Naive thymus-derived CD4-positive, alpha-beta T cell (primary cell): ENCODE measurements at places on chromosomes 13 and 19. TPM values are rescaled to one million over a fixed set of nuclear protein-coding genes. Genes with fewer than 3 reads are reported as not detected.

KCNN4 gene
- total RNA-seq, result 17.3 TPM

PODNL1 gene
- total RNA-seq, result not detected

DNA sequence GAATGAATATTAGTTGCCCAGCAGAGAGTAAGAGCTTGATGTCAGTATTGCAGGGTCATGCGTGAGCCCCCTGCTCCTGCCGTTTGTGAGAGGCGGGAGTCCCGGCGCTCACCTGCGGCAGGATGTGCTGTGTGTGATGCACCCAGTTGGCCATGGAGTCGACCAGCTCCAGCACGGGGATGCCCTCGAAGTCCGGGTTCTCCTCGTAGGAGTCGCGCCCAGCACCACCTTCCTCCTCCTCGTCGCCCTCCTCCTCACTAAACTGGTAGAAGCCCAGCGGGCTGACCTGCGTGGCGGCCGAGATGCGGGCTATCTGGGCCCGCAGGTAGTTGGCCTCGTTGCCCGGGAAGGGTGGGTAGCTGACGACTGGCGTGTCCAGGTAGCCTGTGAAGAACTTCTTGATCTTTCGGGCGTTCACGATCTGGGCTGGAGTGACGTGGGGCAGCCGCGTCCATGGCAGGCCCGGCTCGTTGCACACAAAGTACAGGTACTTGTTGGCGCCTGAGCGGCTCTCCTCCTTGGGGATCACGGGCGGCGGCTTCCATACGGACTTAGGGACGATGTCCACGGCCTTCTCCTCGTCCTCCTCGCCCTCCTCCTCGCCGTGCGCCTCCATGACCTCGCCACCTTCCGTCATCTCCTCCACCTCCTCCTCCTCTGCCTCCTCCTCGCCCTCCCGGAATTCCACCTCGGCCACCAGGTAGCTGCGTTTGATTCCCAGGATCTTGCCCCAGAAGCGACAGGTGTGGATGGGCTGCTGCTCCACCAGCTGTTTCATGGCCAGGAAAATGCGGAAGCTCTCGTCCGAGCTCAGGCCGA, 10.8 kb downstream of the RSPH6A start:
- no peak overlapping the region for H3K27ac ChIP-seq
- peaks cover under 1% of the 10 kb centered on the region for H3K4me1 ChIP-seq
- no peaks in the 10 kb centered on the region for H3K27me3 ChIP-seq
- no peak overlapping the region for H3K4me3 ChIP-seq

DNA sequence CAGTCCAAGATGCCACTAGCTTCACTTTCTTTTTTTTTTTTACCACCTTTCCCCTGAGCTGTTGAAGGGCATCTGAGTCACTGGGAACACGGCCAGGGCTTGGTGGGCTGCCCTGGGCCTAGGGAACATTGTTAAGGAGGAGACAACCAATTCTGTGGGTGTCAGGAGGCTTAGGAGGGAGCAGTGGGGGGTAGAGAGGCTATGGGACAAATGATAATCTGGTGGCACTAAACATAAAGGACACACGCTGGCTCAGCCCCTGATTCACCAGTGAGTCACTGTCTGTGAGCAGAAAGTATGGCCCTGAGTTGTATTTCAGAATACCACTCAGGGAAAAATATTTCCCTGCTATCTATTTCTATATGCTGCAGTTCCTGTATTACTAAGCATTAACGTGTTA, 207.8 kb downstream of the DCLK1 start:
- no peak overlapping the region for H3K4me3 ChIP-seq
- H3K27me3 ChIP-seq, result no peaks in the 10 kb centered on the region
- no peak for DNase-seq
- H3K4me1 ChIP-seq, result no peaks in the 10 kb centered on the region
- no peak overlapping the region for H3K27ac ChIP-seq

DNA sequence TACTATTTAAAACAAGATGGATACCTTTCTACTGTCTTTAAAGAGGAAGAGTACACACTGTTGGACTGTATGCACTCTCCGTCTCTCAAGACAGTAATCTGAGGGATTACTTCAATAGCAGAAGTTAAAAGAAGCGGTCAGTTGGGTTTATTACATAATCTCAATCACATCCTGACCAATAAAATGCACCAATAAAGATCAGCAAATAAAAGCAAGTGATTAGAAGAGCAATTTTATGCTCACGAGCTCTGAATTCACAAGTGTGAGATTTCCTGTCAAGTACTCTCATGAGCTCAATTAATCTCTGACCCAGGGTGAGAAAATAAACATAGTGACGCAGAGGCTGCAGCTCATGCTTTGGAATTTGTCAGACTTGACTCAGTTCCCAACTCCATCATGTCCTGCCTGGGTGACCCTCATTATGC, 12.2 kb downstream of the ABCC4 start:
- no peak overlapping the region for H3K27ac ChIP-seq
- H3K27me3 ChIP-seq, result no peaks in the 10 kb centered on the region
- H3K4me1 ChIP-seq, result no peaks in the 10 kb centered on the region
- no peaks in the 10 kb centered on the region for H3K36me3 ChIP-seq

DNA sequence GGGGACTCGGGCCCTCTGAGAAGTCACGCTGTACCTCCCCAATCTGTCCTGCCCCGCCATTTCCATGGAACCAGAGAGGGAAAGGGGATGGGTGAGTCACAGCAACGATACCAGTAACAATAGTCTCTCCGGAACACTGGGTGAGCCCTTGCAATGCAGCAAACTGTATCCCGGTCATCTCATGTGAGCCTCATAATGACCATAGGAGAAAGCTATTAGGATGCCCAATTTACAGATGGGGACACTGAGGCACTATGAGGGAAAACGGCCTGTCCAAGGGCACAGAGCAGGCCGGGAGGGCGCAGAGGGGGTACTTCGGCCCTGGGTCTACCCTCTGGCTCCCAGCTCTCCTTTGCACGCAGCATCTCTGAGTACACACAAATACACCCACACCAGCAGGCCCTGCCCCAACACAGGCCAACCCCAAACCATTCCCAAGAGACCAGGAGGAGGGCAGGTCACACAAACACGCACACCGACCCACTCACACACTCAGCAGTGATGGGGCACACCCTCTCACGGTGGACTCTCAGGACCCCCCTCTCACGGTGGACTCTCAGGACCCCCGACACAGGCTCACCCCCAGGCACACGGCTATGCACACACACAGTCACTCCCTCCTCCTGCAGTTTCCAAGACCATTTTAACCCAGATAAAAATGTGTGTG, 18.2 kb downstream of the LRRC4B start:
- no peaks in the 10 kb centered on the region for H3K4me1 ChIP-seq
- H3K36me3 ChIP-seq, result no peaks in the 10 kb centered on the region
- no peak overlapping the region for H3K4me3 ChIP-seq
- H3K27me3 ChIP-seq, result no peaks in the 10 kb centered on the region
- no peak for DNase-seq

GRCh38 chr19:55611983-55612645, 6.7 kb downstream of the ZNF865 start:
- no peaks in the 10 kb centered on the region for H3K27me3 ChIP-seq
- H3K4me3 ChIP-seq, result no peak overlapping the region
- no peak overlapping the region for H3K27ac ChIP-seq
- no peaks in the 10 kb centered on the region for H3K4me1 ChIP-seq
- no peak for DNase-seq
- no peaks in the 10 kb centered on the region for H3K36me3 ChIP-seq

GRCh38 chr19:50252111-50252886, 48.9 kb downstream of the MYH14 start:
- H3K4me3 ChIP-seq, result no peak overlapping the region
- no peak for DNase-seq
- no peaks in the 10 kb centered on the region for H3K36me3 ChIP-seq
- no peak overlapping the region for H3K27ac ChIP-seq
- H3K4me1 ChIP-seq, result no peaks in the 10 kb centered on the region

DNA sequence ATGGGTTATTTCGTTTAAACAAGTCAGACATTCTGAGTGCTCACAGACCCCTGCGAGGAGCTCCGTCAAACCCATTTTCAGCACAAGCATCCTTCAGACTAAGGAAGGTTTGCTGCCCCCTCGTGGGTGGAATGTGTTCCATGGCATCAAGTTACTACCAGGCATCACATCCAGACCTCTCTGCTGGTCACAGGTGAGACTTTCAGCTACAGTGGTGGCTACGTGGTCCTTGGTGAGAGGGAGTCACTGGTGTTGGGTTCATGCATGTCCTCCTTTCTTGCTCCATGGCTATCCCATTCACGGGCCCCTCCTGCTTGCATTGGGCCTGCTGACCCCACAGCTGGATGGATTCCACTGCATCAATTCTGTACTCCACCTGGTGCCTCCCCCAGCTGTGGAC, 9.1 kb upstream of the LILRB5 start:
- H3K27ac ChIP-seq, result no peak overlapping the region
- no peaks in the 10 kb centered on the region for H3K27me3 ChIP-seq
- H3K4me3 ChIP-seq, result no peak overlapping the region
- peak; percentile 68 for DNase-seq
- H3K4me1 ChIP-seq, result no peaks in the 10 kb centered on the region

DNA sequence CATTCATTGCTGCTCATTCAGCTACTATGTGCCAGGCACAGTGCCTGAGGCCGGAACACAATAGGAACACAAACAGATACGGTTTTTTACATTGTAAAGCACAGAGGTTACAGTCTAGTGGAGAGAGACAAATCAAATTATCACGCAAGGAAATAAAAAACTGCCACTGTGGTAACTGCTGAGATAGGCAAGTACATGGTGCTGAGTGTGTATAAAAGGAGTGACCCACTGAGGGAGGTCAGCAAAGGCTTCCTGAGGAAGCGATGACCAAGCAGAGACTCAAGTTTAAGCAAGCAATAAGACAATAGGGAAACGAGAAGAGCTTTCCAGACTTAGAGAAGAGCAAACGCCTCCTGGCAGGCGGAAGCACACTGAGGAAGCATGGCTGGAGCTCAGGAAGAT, 56.4 kb downstream of the NUFIP1 start:
- no peak overlapping the region for H3K4me3 ChIP-seq
- DNase-seq, result no peak
- no peaks in the 10 kb centered on the region for H3K4me1 ChIP-seq
- no peaks in the 10 kb centered on the region for H3K36me3 ChIP-seq

DNA sequence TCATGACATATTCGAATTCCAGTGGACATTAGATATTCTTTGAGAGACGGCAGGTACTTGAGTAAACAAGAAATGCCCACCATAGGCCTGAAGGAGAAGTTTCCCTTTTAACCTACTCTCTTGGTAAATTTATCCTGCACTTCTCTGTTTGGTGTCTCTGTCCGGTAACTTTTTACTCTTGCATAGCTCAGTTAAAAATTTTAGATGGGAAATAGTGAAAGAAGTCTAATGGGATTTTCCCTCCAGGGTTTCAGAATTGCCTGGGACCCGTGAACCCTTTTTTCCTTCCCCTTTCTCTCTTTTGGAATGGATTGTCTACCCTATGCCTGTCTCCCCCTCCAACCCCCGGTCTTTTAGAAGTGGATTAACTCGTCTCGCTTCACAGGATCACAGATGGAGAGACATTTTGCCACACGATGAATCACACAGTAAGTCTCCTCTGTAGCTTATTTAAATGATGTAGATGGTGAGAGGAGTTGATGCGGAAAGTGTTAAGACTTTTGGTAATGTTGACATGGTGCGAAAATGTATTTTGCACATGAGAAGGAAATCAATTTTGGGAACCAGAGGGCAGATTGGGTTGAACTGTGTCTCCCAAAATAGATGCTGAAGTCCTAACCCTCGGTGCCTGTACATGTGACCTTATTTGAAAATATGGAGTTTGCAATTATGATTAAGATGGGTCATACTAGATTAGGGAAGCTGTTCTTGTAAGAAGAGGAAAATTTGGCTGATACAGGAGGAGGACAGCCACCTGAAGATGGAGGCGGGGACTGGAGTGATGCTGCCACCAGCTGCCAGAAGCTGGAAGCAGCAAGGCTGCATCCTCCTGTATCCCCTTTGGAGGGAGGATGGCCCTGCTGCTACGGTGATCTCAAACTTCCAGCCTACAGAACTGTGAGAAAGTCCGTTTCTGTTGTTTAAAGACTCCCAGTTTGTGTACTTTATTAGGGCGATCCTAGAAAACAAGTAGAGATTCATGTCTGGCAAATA, 711 bp upstream of the MIPEP start:
- no peaks in the 10 kb centered on the region for H3K27me3 ChIP-seq
- H3K4me1 ChIP-seq, result no peaks in the 10 kb centered on the region
- no peaks in the 10 kb centered on the region for H3K36me3 ChIP-seq
- no peak for DNase-seq

GRCh38 chr13:40488869-40489391, 177.5 kb downstream of the FOXO1 start:
- H3K27me3 ChIP-seq, result no peaks in the 10 kb centered on the region
- H3K27ac ChIP-seq, result peak overlapping the region; percentile 57
- H3K4me3 ChIP-seq, result no peak overlapping the region
- H3K4me1 ChIP-seq, result peaks cover 47% of the 10 kb centered on the region
- DNase-seq, result no peak

GRCh38 chr19:39839678-39840327, 5.8 kb upstream of the DYRK1B start:
- H3K4me3 ChIP-seq, result no peak overlapping the region
- H3K36me3 ChIP-seq, result peaks cover 50% of the 10 kb centered on the region
- H3K27me3 ChIP-seq, result no peaks in the 10 kb centered on the region
- H3K4me1 ChIP-seq, result peaks cover 6% of the 10 kb centered on the region
- H3K27ac ChIP-seq, result no peak overlapping the region
- no peak for DNase-seq

DNA sequence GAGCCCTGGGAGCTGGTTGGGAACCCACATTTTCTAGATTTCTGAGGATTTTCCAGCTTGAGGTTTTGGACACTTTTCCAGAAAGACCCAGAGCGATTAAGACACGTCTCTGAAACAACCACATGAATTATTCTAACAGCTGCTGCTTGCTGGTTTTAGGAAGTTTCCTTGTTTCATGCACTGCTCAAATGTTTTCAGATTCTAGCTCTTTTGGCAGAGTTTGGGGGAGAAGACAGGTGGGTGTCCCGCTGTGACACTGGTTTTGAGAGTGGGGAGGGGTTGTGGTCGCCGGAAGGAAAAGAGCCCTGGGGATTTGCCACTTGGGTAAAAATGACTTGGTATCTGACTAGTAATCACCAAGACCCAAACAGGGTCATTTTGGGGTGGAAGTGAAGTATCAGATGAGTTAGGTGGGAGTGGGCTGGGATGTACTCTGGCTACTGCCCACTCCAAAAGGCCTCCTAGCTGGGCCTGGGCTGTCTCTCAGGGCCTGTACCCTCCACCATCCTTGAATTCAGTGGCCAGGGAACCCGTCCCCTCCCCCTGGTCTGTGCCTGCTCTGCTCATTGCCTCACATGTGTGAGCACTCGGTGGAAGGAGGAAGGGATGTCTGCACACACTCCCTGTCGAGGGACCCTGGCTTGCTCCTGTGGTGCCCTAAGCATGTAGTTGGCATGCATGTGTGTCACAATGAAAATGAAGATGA, 13.2 kb downstream of the GATAD2A start:
- H3K36me3 ChIP-seq, result no peaks in the 10 kb centered on the region
- H3K4me1 ChIP-seq, result peaks cover 47% of the 10 kb centered on the region
- no peaks in the 10 kb centered on the region for H3K27me3 ChIP-seq
- no peak overlapping the region for H3K4me3 ChIP-seq

- no peaks in the 10 kb centered on the region for H3K27me3 ChIP-seq
- no peaks in the 10 kb centered on the region for H3K4me1 ChIP-seq
- no peaks in the 10 kb centered on the region for H3K36me3 ChIP-seq
- no peak overlapping the region for H3K27ac ChIP-seq
Observed at GRCh38 chr13:67101730-67102467, 128.2 kb downstream of the PCDH9 start.
